ENCODE measurements at places on chromosomes 6 and 20. TPM values are rescaled to one million over a fixed set of nuclear protein-coding genes. Genes with fewer than 3 reads are reported as not detected.

The PKIG gene
- total RNA-seq = 72.0 TPM

The PLAGL1 gene
- total RNA-seq = 52.4 TPM

The CYP21A2 gene
- not detected for total RNA-seq

The RBM24 gene
- 1.3 TPM for total RNA-seq

The LTB gene
- total RNA-seq = not detected

The F13A1 gene
- not detected for total RNA-seq

The DOK5 gene
- total RNA-seq = 17.7 TPM

The VSTM2L gene
- total RNA-seq = 3.2 TPM

The SLC17A1 gene
- not detected for total RNA-seq

The ZKSCAN3 gene
- 2.2 TPM for total RNA-seq

The NINL gene
- total RNA-seq = 3.2 TPM

The SNAP25 gene
- total RNA-seq = not detected

The TRIM40 gene
- not detected for total RNA-seq

The SIM1 gene
- not detected for total RNA-seq

The PNLDC1 gene
- not detected for total RNA-seq

The OOEP gene
- total RNA-seq = not detected

The EGFL8 gene
- total RNA-seq = 0.97 TPM

The ADGRG6 gene
- total RNA-seq = 1.4 TPM

The DLL1 gene
- total RNA-seq = 0.16 TPM

The PSMF1 gene
- 122 TPM for total RNA-seq

The BMP5 gene
- not detected for total RNA-seq

The CD40 gene
- 7.8 TPM for total RNA-seq

The NMBR gene
- total RNA-seq = not detected

The MOG gene
- total RNA-seq = not detected

The TGM3 gene
- total RNA-seq = not detected

The SLC22A7 gene
- total RNA-seq = not detected

All from cardiac atrium fibroblast (primary cell).